Stimulated activated naive CD4-positive, alpha-beta T cell treated with Interleukin-2 at 50 U/mL for 16 hours (primary cell): ENCODE measurements at places on chromosomes 13 and 19.
A peak's percentile ranks its signal among the peaks of the same experiment; 100 is the strongest.

DNA sequence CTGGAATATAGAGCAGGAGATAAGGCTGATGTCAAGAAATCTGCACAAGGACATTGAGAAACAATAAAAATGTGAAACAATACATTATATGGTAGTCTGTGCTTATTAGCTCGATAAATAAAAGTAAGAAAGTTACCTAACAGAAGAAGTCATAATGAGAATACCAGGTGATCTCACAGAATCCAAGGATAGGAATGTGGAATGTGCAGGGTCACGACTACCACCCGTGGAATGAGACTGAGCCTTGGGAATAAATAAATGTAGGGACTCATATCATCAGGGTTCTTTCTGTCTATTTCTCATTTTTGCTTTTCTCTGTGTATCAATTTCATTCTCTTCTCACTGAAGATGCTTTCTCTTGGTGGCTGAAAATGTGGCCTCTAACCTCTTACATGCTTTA is 26.0 kb upstream of the KBTBD7 start:
- DNase-seq, result no peak

- DNase-seq, result no peak
Observed at GRCh38 chr13:86510792-86511191, 711.6 kb upstream of the SLITRK6 start.

DNA sequence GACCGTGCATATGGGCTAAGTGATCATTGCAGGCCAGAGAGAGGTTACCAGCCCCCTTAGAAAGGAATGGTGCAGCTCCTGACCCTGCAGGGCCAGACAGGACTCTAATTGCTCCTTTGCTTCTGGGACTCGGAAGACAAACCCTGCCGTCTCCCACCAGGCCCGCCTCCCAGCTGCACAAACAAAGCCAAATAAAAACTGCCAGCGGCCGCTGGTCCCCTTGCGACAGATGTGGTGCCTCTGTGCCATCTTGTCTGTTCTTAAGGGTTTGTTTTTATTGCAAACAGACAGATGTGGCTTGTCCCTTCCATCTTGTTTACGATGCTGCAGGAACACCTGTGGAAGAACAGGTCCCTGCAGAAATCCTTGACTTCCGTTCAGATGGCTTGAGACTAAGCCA is 434.4 kb upstream of the TSHZ3 start:
- no peak for DNase-seq

- peak; percentile 61 for DNase-seq
Observed at GRCh38 chr19:36488846-36489117, 579 bp downstream of the ZNF566 start.

- peak; percentile 78 for DNase-seq
Observed at GRCh38 chr19:37506387-37507166, at the start of gene ZNF793. ZNF793 (plus strand) TSS chr19:37506939; CDS start chr19:37523440, 16,501 bp downstream.

DNA sequence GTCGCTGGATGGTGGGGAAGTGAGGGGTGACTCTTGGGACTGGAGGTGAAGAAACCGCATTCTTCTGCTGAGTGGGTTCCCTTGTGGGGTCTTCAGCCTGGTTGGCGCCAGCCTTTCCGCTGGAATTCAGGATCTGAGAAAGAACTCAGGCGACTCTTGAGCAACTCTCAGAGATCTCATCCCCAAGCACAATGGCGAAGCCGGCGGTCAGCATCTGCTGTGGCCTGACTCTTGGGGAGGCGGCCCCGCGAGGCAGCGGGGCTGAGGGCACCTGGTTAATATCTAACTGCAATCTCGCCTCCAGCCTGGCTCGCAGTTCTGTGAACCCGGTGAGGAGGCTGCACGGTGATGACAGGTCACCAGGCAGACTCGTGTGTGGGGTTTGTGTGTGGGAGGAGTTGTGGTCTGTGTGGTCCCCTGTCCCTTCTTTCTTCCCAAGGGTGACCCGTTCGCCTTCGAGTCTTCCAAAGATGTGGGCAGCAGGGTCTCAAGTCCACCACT is 883 bp downstream of the ZNF441 start:
- peak; percentile 11 for DNase-seq
